Fibroblast of mammary gland (primary cell): ENCODE measurements at places on chromosomes 13 and 19.

GRCh38 chr13:98571955-98572662 is 4.8 kb downstream of the STK24 start:
- peak; percentile 92 for DNase-seq

DNA sequence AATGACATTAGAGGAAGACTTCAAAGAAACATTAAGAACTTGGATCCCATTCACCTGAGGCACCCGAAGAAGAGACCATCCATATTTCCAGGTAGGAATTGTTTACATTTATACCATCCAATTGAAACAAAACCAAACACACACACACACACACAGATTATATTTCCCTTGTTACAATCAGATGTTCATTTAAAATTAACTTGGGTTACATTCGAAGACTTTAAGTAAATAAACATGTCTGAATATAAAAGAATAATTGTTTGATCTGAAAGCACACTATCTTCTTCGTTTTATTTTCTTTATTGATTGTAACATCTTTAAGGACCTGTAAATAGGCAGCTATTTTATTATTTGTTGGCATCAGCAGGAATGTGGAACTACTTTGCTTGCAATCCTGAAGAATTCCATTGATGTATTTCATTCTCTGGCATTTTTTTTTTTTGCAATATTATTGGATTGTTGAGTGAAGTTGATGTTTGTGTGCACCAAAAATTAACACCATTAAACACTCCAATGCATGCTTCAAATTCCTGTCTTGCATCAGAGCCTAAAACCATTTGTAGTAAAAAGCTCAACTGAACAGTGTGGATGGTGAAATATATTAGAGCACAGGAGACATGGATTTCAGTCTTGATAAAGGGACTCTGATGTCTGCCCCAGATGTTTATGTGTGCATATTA is 85.3 kb upstream of the FRY start:
- no peak for DNase-seq

DNA sequence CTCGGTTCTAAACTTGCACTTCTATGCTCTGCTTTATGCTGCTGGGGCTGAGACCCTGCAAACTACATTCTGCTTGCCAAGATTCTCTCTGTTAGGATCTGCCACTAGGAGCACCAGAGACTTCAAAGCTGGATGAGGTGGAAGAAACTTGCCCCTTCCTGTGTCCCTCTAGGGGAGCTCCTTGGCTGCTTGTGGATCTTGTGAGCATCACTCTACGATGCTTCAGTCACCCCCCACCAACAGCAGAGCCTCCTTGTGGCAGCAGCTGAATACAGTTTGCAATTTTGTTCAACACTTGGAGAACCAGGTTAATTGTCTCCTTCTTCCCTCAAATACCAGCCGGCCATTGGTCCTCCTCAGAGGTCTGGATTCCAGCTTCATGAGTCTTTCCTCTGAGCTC is 310.6 kb downstream of the FGF14 start:
- peak; percentile 35 for DNase-seq

- DNase-seq: no peak
Measured at GRCh38 chr19:17335575-17335974, 920 bp upstream of the ANO8 start.

DNA sequence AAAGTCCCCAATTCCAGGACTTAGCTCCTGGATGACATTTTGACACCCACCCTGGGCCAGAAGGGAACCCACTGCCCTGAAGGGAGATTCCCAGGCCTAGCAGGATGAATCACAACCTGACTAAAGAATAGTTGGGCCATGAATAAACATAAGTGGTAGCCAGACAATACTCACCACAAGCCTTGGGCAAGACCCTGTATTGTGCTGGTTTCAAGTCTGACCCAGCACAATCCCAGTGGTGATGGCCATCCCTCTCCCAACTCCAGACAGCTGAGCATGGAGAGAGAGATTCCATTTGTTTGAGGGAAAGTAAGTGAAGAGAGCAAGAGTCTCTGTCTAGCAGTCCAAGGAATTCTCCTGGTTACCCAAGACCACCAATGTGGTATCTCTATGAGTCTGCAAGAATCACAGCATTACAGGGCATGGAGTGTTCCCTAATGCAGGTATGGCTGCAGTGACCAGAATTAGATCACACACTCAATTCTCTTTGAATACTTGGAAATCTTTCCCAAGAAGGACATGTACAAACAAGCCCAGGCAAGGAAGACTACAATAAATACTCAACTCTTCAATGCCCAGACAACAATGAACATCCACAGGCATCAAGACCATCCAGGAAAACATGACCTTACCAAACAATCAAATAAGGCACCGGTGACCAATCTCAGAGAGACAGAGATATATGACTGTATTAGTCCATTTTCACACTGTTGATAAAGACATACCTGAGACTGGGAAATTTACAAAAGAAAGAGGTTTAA is 158.0 kb downstream of the VWA8 start:
- peak; percentile 86 for DNase-seq

DNA sequence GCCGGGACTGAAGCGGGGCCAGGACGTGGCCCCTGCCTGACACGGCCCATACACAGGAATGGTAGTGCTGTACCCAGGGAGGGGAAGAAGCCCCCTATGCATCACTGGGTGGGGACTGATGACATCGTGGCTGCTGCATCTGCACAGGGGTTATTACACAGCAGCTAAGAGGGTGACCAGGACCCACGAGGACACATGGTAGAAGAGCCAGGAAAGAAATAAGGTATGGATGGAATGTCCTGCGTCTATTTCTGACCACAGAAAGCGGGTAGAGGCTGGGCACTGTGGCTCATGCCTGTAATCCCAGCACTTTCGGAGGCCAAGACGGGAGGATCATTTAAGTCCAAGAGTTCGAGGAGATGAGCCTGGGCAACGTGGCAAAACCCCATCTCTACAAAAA is 24.1 kb downstream of the DCAF15 start:
- DNase-seq: no peak

DNA sequence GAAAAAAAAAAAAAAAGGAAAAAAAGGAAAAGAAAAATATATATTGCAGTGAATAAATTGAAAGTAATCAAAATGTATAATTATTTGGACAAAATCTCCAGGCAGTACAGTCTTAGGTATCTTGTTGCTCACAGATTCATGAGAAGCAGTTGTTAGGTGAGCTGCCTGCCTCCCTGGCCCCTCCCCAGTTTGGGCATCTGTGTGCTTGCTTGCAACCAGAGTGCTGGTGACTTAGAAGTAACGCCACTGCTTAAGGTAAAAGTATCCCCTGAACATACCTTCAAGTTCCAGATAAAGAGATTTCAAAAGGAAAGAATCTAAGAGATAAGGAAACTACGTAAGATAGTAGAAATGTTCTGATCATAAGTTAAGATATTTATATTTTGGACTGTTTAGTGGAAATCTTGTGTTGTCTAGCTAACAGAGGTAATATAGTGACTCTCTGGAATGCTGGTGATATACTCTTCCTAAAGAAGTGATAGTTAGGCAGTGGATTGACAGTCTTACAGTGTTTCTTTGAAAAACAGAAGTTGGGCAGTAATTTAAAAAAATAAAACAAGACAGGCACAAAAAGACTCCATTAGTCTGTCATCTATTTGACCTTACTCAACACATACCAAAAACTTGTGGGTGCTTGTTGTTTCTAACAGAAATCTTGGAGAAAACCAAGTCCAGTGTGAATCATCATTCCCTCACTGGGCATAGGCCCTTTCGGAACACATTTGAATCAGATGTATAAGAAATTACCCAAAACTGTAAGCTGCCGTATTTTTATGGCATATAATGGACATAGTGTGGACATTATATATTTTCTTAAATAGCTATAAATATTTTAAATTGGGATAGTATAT is 38.3 kb upstream of the KCTD4 start:
- peak; percentile 74 for DNase-seq

DNA sequence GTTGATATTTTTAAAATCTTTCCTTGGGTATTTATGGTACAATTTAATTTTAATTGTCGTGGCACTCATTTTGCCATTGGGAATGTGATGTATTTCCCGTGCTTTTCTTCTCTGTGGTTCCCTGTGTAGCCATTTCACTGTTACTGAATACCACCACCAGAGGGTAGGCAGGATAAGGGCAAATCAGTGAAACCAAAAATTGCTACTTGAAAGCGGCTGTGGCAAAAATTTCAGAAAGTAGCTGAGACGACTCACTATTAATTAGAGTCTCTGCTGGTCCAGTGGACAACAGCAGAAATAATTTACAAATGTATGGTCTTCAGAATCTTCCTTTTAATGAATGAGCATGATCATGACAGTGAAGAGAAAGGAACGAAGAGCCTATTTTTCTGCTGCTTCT is 34.4 kb upstream of the MIR17HG start:
- DNase-seq: peak; percentile 6

GRCh38 chr19:17248011-17248776 is 2.5 kb upstream of the NR2F6 start:
- DNase-seq: no peak

DNA sequence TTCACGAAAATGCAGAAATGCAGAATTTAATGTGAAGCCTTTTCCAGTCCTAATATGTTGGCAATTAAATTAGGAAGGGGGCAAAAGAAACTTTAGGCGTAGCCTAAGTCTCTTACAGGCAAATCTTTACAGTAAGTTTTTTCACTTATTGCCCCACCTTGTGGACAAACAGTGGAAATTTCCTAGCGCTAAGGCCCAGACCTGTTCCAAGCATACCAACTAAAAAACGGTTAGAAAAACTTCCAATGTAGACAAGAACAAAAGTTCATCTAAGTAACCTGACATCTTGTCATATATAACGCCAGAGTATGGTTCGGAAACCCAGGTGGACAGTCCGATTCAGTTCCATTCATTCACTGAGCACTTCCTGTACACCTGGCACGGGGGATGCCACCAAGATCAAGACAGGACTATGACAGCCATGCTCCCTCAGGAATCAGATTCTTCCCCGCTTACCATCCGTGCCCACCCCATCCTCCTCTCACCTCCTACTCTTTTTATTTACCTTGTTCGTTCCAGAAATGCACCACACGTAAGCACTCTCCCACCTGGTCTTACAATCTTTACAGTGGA is 4.9 kb downstream of the ZAR1L start:
- DNase-seq: peak; percentile 76

- DNase-seq: peak; percentile 50
Measured at GRCh38 chr19:19224852-19225494, 13.2 kb downstream of the NCAN start.

DNA sequence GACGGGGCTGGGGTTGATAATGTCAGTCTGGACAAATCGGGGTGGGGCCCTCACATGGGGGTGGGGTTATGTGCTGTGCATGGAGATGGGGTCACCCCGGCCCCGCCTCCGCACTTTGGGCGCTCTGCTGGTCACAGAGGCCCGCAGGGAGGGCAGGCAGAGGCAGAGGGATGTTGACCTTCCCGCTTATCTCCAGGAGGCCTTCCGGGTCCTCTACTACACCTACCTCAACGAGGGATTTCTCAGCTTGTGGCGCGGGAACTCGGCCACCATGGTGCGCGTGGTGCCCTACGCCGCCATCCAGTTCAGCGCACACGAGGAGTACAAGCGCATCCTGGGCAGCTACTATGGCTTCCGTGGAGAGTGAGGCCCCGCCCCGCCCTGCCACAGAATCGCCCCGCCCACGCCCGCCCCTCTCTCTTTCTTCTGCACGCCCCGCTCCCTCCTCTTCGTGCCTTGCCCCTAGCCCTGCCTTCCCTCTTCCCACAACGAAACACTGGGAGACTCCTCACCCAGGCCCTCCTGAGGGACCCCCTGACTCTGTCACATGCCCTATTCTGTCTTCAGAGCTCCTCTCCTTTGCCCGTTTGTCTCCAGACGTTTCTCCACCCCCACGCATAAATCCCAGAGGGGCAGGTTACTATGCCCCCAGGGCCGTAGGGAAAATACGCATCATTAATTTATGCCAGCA is 32.8 kb downstream of the TMEM161A start:
- peak; percentile 51 for DNase-seq

- no peak for DNase-seq
Measured at GRCh38 chr13:78977311-78977710, 318.4 kb upstream of the OBI1 start.

DNA sequence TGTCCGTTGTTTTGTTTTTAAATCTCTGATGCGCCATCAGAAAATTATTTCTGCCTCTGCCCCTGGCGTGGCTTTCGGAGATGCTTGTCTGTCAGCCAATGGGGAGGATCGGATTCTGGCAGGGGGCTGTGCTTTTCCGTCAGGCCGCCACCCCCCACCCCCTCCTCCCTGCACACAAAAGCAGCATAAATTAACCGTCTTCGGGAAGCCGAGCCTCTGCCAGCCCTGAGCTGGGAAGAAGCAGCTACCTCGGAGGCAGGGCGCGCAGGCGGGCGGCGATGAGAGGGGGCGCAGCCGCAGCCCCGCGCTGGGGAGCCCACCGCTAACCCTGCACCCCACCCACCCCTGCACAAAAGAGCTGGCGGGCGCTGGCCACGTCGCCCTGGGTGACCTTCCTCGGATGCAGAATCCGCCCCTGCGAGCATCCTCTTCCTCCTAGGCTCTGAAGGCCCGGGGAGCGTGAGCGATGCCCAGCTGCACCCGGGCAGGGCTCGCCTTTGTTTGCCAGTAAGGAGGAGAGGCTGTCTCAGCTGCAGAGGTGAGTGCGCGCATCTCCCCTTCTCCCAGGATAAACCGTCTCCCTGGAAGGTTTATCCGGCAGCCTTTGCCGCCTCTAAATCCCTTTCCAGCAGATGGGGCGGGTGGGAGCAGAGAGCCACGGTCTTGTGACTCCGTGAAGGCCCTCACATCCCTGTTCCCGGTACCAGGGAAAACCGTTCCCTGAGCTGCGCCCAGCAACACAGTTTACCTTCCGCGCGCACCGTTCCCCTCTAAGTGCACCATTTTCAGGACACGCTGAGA is at the start of gene ATCAY:
ATCAY (plus strand) TSS at position 215 of the 801 bp plus-strand sequence. CDS start 5,083 bp downstream, outside the sequence.
- no peak for DNase-seq

GRCh38 chr13:47480951-47481350 is 520.1 kb downstream of the SUCLA2 start:
- DNase-seq: no peak

- peak; percentile 12 for DNase-seq
Measured at GRCh38 chr13:71867131-71867814, at the start of gene DACH1. TSS of gene DACH1 (minus strand) at chr13:71867204.

GRCh38 chr13:49403996-49404702 is 39.7 kb downstream of the CAB39L start:
- DNase-seq: no peak

- no peak for DNase-seq
Measured at GRCh38 chr13:95160112-95160906, 140.9 kb downstream of the ABCC4 start.

- DNase-seq: peak; percentile 18
Measured at GRCh38 chr13:51849145-51850101, 4.4 kb upstream of the TMEM272 start.

GRCh38 chr13:100941377-100942368 is 267.1 kb upstream of the TMTC4 start:
- DNase-seq: no peak

DNA sequence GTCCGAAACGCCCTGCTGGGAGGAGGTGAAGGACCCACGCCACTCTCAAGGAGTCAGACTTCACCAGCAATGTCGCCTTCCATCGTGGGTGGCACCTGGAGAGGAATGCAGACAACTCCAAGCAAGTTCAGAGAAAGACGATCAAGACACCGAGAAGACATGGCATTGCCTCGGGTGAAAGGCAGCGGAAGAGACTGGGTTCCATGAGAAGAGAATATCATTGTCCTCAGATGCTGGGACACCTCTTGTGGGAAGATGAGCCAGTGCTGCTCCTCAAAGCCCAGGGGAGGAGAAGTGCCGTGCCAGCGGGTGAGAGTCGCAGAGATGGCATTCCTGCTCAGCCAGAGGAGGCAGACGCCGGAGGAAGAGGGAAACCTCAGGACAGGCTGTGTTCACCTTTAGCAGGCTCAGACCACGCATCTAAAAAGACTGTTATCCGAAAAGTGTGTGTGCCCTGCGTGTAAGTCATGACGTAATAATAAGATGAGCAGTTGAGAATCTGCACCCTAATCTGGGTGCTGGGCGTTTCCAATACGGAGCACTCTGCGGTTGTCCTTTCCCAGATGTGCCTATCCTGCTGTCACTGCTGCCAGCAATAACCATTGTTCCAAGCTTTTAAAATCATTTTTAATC is 144.6 kb upstream of the SPACA7 start:
- DNase-seq: no peak
